Activated T-helper 2 cell treated with anti-CD3 and anti-CD28 coated beads, Interferon-gamma antibody, Interleukin-2, Interleukin-4, amounts not matched to agents 10 μg/mL and 5 μg/mL and 100 μg/mL, durations not matched to agents 14 hours and 24 hours and 36 hours (primary cell): ENCODE measurements at places on chromosomes 2 and 18.

- no peak for DNase-seq
These were observed 818.8 kb downstream of the SLC4A3 start for GRCh38 chr2:220446106-220446712.

DNA sequence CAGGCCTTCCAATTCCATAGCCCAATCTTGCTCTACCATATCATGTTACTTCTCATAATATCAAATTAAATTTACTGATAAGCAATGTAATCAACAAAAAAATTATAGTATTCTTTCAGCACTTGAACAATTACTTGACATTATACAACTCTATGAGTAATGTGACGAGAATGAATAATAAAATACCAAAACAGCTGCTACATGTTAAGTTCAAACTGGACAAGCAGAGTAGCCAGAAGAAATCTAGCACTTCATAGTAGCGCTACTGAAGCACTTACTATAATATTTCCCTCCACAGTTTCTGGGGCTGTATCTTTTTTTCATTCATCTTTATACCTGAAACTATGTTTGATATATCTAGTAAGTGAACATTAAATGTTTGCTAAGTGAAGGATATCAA lies 14.9 kb downstream of the PPP3R1 start:
- DNase-seq = no peak

- no peak for DNase-seq
These were observed 8.7 kb upstream of the ASAP2 start for GRCh38 chr2:9197916-9198315.

- DNase-seq = no peak
These were observed 28.1 kb downstream of the ASAP2 start for GRCh38 chr2:9234680-9235146.

- DNase-seq = no peak
These were observed 11.6 kb downstream of the STK11IP start for GRCh38 chr2:219609149-219609750.

- DNase-seq = no peak
These were observed 290.7 kb downstream of the CYP26B1 start for GRCh38 chr2:71856773-71857525.

GRCh38 chr2:159516241-159516758 lies 100.0 kb downstream of the BAZ2B start:
- DNase-seq = no peak

DNA sequence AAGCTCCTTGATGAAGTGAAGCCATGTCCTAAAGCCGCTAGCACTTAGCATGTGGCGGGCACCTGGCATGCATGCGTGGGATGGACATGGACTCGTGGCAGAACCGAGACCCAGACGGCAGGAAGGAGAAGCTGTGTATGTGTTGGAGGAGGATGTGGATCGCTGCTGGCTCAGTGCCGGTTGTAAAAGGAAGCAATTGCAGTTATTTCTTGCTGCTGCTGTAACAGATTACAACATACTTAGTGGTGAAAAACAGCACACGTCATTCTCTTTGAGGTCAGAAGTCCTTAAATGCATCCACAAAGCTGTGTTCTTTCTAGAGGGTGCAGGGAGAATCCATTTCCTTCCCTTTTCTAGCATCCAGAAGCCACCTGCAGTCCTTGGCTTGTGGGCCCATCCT lies 74.6 kb downstream of the AGAP1 start:
- DNase-seq = no peak

- no peak for DNase-seq
These were observed 67.7 kb downstream of the TAF4B start for GRCh38 chr18:26293982-26294381.

GRCh38 chr2:174027956-174028355 lies 62.8 kb upstream of the SP3 start:
- no peak for DNase-seq

- no peak for DNase-seq
These were observed 44.1 kb upstream of the NDUFV2 start for GRCh38 chr18:9058406-9058805.

GRCh38 chr2:12890066-12890465 lies 173.3 kb downstream of the TRIB2 start:
- DNase-seq = no peak

DNA sequence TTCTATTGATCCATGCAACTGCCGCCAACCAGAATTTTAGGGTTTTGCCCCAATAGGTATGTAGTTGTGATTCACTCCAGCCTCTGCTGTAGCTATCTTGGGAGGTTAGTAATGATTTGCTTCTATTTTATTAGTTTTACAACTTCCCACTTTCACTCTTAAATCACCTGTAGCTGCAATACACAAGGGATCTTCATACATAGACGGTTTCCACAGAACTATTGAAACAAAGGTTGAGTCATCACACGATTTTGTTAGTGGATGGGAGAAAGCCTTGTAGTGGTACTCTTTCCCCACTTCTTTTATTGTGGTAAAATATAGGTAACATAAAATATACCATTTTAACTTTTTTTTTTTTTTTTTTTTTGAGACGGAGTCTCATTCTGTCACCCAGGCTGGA lies 104.2 kb upstream of the SPRED2 start:
- DNase-seq = no peak

DNA sequence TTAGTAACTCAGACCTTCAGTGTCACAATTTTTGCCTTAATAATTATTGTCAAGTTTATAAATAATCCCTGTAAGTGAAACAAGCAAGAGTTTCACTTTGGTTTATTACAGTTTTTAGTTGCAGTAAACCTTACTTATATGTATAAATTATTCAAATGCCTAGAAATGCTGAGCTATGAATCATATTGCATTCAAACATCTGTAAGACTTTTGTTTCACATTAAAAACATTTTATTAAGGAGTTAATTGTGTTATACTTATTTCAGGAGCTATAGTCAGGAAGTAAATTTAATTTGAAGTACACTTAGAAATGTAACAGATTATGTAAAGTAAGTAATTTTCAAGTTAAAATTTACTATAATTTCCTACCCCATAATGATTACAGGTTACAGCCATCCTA lies 3.9 kb upstream of the ETAA1 start:
- DNase-seq = no peak

GRCh38 chr2:171629113-171629512 lies 58.2 kb upstream of the DYNC1I2 start:
- no peak for DNase-seq
